Hematopoietic multipotent progenitor cell treated with erythropoietin and hydrocortisone succinate and interleukin-3 and kit ligand, for 6 days (in vitro differentiated cells): ENCODE measurements at places on chromosomes 6 and 20.

GRCh38 chr6:11700118-11700718, 78.4 kb downstream of the ADTRP start:
- peak; percentile 81 for DNase-seq

GRCh38 chr20:8012724-8013123, 6.8 kb downstream of the TMX4 start:
- DNase-seq, result peak; percentile 53

DNA sequence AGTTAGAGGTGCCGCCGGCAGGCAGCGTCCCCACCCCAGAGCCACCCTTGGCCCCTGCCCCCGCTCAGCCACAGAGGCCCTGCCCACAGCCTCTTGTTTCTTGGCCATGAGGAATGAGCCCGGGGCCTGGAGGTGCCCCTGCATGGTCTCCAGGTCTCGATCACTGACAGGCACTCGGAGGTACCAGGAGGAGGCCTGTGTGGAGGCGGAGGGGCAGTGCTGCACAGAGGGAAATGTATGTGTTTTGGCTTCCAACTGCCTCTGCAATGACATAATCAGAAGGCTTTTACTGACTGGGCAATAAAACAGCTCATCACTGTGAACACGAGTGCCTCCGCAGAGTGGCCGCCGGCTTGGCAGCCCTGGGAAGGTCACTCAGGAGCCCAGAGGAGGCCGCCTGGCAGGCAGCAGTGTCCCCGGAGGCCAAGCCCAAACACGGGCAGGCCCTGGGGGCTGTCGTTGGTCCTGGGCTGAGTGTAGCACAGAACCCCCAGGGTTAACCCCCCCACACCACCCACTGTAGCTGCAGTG, 61.1 kb upstream of the GATA5 start:
- DNase-seq, result peak; percentile 59

DNA sequence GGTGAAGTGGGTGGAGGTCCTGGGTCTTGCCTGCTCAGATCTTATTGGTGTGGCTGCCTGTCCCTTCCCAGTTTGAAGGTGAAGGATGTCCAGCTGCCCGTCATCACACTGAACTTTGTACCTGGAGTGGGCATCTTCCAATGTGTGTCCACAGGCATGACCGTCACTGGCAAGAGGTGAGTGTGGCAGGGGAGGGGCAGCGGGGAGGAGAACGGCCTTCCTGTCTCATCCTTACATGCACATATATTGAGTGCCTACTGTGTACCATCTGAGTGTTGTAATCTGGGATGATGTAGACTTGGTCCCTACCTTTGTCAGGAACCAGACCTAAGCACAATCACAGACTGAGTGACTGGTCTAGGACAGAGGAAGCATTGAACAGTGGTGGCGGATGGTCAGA, 2.7 kb downstream of the BPIFB6 start:
- DNase-seq, result no peak

DNA sequence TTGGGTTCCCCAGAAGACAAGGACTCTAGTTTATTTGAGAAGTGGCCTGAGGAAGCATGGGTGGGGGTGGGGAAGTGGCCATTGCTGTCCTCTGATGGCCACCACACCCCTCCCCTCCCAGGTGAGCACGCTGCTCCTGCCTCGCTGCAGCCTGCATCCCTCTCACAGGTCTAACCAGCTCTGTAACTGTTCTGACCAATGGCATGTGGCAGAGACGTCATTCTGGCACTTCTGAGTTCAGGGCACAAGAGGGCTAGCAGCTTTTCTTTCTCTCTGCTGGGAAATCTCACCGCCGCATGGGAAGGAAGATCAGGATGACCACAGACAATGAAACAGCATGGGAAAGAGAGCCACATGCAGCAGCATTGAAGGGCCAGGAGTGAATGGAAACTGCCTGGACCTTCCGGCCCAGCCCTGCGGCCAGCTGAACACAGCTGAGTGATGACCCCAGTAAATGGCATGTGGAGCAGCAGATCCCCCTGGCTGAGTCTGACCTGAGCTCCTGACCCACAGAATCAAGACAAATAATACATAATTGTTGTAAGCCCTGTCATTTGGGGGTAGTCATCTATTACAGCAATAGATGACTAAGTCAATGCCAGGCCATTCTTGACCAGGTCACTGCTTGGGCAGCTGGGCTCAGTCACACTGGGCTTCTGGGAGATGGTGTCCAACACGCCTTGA, 179.8 kb downstream of the LINC00237 start:
- no peak for DNase-seq

DNA sequence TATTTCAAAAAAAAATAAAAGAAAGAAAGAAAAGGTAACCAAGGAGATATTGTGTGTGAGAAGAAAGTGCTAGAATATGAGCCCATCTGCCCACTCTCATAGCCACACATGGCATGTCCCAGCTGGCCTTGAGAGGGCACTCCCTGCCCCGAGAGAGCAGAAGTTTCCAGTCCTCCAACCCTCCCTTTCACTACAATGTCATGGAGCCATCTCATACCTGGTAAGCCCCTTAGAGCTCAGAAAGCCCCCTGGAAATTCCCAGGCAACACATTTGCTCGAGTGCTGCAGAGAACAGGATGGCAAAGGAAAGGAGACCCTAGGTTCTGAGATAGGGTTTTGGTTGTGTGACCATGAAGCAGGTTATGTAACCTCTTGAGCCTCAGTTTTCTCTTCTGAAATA, 75.8 kb upstream of the RIN2 start:
- DNase-seq, result no peak
